ENCODE measurements at places on chromosomes 13 and 19.

DNA sequence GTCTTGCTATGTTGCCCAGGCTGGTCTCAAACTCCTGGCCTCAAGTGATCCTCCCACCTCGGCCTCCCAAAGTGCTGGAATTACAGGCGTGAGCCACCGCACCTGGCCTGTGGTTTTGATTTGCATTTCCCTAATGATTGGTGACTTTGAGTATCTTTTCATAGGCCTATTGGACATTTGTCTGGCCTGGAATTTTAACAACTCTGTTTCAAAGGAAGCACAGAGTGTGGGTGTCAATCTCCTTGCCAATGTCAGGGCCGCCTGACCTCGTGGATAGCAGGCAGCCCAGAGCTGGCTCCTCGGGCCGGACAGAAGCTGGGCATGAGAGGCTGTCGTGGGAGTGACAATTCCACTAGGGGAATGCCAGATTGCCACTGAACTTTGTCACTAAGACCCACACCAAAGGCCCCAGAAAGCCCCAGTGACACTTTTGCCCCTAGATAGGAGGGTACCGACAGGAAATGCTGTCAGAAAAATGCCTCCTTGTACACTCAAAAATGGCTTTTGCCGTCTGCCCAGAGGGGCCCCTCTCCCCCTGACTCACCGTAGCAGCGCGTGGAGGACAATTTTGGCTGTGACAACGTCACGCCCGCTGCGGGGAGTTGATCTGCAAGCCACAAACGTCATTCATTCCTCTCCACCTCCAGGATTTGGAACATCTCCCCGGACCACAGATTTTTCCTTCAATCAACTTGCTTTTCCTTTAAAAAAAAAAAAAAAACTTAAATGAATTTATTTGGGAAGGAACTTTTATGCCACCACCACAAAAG lies 11.7 kb upstream of the ADGRE5 start:
- no peak for DNase-seq

DNA sequence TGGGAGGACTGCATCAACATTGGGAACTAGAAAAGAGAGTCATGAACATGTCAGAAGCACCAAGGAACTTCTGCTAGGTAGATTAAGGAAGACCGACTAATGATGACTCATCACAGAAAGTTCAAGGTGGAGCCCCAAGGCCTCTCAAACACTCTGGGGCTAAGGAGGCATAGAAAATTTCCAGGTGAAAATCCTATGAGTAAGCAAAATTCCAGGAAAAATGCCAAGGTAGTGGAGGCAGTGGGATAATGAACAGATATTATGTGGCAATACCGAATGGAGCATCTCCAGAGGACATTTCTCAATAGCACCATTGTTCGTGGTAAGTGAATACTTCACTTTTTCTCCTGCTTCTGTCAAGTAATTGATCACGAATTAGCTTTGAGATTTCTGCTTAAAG lies 336.5 kb downstream of the MZT1 start:
- DNase-seq, result no peak

- no peak for DNase-seq
Measured at GRCh38 chr19:46180701-46181387, 32.8 kb downstream of the IGFL2 start.

DNA sequence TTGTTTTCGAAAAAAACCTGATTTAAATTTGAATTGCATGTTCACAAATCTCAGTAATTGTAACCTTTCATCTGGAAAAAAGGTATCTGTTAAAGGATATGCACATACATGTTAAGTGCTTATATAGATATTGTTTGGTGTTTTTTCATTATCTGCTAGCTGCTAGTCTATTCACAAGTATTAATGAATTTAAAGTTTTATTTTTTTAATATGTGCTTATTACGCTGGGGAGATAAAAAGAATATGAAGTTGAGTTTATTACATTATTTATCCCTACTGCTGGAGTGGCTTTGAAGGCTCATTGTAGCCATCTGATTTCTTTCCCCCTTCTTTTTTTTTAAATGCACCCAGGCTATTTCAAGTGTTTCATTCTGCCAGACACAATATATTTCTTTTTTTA lies 3.9 kb upstream of the MAB21L1 start:
- no peak for DNase-seq

DNA sequence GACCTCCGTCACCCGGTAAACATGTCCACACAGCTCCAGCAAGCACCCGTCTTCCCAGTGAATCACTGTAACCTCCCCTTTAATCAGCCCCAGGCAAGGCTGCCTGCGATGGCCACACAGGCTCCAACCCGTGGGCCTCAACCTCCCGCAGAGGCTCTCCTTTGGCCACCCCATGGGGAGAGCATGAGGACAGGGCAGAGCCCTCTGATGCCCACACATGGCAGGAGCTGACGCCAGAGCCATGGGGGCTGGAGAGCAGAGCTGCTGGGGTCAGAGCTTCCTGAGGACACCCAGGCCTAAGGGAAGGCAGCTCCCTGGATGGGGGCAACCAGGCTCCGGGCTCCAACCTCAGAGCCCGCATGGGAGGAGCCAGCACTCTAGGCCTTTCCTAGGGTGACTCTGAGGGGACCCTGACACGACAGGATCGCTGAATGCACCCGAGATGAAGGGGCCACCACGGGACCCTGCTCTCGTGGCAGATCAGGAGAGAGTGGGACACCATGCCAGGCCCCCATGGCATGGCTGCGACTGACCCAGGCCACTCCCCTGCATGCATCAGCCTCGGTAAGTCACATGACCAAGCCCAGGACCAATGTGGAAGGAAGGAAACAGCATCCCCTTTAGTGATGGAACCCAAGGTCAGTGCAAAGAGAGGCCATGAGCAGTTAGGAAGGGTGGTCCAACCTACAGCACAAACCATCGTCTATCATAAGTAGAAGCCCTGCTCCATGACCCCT lies 9.0 kb upstream of the CEACAM5 start:
- DNase-seq, result no peak

DNA sequence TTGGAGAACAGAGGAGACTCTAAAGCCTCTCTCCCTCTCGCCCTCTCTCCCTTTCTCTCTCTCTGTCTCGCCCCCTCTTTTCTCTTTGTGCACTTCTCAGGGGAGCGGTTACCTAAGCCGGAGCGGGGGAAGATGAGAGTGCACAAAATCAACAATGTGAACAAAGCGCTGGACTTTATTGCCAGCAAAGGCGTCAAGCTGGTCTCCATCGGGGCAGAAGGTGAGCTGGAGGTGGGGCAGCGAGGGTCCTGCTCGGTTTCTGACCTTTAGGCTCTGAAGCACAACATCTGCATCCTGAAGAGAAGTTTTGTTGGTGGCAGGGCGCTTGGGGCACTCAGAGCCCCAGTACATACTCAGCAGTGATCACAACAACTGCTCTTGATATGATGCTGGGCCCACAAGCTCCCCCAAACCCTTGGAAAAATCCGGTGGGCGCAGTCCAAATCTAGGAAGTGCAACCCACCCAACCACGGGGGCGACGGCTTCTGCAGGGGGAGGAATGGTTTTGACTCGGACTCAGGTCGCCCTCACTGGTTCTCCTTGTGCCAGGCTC lies 43.3 kb downstream of the CAPN12 start:
- no peak for DNase-seq

- DNase-seq, result no peak
Measured at GRCh38 chr19:35315883-35316282, 13.1 kb upstream of the CD22 start.

- no peak for DNase-seq
Measured at GRCh38 chr13:62483774-62484173, 1068.1 kb upstream of the PCDH20 start.

GRCh38 chr19:51156710-51157109 lies 14.6 kb downstream of the SIGLEC7 start:
- DNase-seq, result no peak

DNA sequence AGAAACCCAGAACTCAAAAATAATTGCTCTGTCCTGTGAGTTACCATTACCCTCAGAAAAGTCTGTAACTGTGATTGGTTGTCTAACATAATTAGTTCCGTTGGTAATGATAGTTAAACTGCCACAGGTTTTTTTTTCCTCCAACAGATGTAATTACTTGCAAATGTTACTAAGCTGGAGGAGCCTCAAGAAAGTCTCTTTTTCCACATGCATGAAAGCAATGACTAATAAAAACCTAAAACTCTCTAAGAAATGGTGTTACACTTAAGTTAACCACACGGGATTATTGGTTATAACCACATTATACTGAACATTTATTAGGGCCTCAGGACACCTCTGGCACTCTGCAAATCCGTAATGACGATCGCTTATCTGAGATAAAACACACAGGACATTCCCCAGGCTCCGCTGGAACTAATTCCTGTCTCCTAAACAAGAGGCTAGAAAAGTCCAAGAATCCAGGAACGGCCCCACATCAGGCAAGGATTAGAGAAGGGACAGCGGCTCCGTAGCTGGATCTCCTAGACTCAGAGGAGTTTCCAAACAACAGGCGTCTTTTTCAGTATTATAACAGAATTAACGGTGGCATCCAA lies 753 bp downstream of the ZNF235 start:
- no peak for DNase-seq

DNA sequence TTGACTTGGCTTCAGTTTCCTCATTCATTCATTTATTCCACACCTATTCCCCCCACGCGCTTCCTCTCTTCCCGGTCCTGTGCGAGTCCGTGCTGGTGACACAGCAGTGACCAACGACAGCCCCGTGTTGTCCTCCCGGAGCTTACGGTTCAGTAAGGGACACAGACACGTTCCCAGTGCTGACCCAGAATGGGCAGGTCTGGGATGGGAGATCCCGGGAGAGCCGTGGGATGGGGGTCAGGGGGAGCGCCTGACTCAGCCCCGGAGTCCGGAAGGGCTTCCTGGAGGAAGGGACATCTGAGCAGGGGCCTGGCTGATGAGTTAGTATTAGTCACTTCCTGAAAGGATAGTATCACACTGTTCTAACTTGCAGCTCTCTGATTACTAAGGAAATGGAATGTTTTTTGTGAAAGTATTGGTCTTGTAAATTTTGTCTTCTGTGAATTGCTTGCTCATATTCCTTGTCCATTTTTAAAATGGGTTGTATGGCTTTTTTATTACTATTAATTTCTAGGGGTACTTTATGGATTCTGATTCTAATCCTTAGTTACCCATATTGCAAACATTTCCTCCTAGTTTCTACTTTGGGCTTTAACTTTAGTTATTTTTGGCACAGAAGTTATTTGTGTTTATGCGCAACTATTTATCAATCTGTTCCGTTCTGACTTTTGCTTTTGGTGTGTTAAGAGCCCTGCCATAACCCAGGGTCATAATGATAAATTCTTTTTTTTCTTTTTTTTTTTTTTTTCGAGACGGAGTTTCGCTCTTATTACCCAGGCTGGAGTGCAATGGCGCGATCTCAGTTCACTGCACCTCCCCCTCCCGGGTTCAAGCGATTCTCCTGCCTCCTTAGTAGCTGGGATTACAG lies 708 bp upstream of the ERCC1 start:
- peak; percentile 85 for DNase-seq

- no peak for DNase-seq
Measured at GRCh38 chr19:30686176-30686820, 314.1 kb downstream of the ZNF536 start.
